ENCODE measurements at places on chromosomes 1 and 21. TPM values are rescaled to one million over a fixed set of nuclear protein-coding genes. Genes with fewer than 3 reads are reported as not detected.
A peak's percentile ranks its signal among the peaks of the same experiment; 100 is the strongest.

NIT1 gene
- total RNA-seq = 28.1 TPM

RSPH1 gene
- 0.31 TPM for total RNA-seq

VWA5B1 gene
- not detected for total RNA-seq

- DNase-seq = no peak
Measured at GRCh38 chr1:79827446-79827845, 820.9 kb upstream of the ADGRL4 start.

IGSF3 gene
- 2.7 TPM for total RNA-seq

- no peak for DNase-seq
Measured at GRCh38 chr1:240036526-240036925, 55.2 kb upstream of the FMN2 start.

- DNase-seq = no peak
Measured at GRCh38 chr1:176837708-176838107, 326.8 kb downstream of the ASTN1 start.

DNA sequence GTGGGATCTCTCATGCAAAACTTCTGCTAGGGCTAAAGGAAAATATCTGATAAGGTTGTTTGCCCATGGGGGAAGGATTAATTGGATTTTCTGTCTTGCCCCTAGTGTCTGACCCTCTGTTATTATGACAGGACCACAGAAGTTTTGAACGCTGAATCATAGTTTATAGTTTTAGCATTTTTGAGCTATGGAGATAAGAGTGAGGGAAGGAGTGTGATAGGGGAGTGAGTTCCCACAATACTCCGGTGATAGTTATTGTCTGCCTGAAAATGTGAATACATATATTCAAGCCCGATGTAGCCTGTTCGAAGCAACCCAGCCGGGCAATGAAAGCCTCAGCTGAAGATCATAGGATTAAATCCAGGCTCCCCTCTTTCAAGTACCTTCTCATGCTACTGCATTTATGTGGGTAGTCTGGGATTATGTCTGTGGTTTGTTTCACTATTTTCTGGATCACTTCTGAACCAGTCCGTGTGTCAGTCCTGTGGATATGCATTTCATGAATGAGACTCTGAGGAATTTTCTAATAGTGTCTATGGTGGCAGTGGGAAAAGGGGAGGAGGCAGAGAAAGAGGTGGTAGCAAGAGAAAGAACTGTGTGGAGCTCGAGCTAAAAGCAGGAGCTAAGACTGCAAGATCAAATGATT is 258.7 kb downstream of the DISC1 start:
- DNase-seq = no peak

MXRA8 gene
- total RNA-seq = 83.1 TPM

STYXL2 gene
- 0.12 TPM for total RNA-seq

- no peak for DNase-seq
Measured at GRCh38 chr21:21406921-21407320, 408.7 kb downstream of the NCAM2 start.

GRCh38 chr1:80385650-80386049 is 1379.1 kb upstream of the ADGRL4 start:
- DNase-seq = no peak

DNA sequence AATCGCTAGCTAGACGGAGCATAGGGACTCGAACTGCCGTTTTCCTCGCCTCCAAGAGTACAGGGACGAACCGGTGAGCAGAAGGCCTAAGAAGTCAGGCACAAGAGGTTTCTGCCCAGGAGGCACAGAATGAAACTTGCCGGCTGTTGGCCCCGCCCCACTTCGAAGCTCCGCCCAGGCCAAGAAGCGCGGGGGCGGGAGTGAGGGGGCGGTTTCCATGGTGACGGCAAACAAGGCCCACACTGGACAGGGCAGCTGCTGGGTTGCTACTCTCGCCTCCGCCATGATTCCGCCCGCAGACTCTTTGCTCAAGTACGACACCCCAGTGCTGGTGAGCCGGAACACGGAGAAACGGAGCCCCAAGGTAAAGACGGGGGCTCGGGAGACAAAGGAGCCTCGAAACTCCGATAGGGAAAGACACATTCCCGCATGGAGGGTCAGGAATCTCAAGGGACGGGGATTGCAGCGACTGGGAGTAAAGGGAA is at the start of gene DNALI1:
TSS of gene DNALI1 (plus strand) at position 229 of the 485 bp plus-strand sequence. CDS start at position 284, 55 bp downstream.
- DNase-seq = peak; percentile 75

DNA sequence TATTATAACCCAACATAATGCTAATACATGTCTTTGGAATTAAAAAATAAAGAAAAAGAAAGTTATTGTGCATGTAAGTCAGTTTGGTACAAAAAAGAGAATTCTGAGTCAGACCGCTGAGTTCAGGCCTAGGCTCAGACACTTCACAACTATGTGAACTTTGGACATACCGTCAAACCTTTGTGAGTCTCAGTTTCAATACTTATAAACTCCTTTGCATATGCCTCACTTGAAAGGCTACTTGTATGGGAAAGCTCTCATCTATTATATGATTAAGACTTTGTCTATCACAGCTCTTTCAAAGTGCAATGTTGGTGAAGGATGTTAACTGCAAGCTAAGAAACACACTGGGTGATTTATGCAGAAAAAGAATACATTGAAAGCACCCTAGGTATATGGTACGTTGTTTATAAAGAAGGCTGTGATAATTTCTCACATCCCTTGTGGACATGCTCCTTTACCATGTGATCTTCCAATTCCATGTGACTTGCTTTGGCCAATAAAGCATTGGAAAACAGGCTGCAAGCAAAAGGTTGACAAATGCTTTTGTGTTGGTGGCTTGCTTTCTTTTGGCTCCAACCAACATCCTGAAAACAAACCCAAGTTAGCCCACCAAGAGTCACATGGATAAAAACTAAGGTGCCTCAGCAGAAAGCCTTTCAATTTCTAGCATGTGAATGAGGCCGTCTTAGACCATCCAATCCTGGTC is 49.6 kb downstream of the INTS7 start:
- DNase-seq = no peak

DNA sequence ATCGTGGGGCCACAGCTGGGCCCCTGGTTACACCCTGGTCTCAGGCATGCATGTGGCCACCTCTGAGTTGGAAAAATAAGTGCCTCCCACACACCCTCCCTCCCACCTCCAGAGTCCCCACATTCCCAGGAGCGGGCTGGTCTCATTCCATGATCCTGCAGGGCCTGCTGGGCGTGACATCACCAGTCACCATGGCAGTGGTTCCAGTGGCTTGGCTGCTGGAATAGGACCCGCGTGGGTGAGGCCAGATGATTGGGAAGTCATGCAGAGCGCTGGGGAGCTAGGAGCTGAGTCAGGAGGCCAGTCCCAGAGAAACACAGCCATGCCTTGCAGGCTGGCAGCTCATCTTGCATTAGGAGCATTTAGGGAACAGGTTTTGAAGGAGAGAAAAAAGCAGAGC is 125.4 kb upstream of the TMEM51 start:
- DNase-seq = no peak

DNA sequence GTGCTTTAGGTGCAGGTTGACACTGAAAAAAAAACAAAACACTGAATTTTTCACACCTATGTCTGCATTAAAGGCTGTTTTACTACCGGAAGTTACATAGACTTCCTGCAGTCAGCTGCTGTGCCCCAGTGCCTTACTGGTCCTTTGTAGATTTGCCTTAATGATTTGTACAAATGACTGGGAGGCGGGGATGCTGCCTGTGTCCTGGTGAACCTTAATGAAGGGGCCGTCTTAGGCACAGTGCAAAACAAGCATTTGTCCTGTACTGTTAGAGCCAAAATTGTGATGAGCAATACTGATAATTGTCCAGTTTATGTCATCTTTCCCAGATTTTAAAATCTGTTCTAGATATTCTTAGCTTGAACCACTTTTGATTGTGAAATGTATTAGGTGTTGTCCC is 90.9 kb upstream of the PGD start:
- no peak for DNase-seq

DNA sequence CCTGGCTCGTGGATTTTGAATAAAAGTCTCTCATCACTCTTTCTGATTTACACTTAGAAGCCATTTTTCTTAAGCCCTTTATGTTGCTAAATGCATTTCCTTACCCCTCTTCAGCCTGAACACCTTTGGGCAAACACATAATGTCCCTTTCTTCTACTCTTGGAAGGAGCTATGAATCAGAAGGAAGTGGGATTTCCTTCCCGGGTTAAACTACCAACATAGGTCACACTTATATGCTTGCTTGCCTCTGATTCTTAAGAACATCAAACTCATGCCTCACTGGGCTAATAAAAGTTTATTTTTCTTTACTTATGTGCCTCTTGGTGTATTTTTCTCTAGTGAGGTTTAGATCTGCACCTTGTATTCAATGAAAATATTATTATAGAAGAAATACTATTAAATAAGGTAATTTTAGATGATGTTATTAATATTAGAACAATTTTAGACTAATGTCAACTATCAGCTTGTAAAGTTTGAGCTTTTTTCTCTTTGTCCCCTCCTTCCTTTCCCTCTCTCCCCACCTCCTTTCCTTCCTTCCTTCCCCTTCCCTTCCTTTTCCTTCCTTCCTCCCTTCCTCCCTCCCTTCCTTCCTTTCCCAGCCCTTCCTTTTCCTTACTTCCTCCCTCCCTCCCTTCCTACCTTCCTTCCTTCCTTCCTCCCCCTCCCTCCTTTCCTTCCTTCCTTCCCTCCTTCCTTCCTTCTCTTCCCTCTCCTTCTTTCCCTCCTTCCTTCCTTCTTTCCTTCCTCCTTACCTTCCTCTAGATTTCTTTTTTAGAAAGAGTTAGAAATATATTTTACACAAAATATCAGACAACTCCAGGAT is 66.5 kb upstream of the KCNJ6 start:
- no peak for DNase-seq

GRCh38 chr1:36419140-36419539 is 21.4 kb upstream of the LSM10 start:
- no peak for DNase-seq
